Esophagus mucosa (tissue), 1 donor: ENCODE measurements at places on chromosomes 6 and 20. TPM values are rescaled to one million over a fixed set of nuclear protein-coding genes. Genes with fewer than 3 reads are reported as not detected.

BNIP5 gene
- not detected for total RNA-seq

LRFN2 gene
- total RNA-seq = 0.32 TPM

UBE2C gene
- total RNA-seq = 46.5 TPM

HSPA1L gene
- total RNA-seq = 0.44 TPM

SLC22A23 gene
- total RNA-seq = 36.3 TPM

PTPRT gene
- total RNA-seq = 0.08 TPM

RCAN2 gene
- total RNA-seq = 1.00 TPM

BPIFB4 gene
- total RNA-seq = not detected

VWA7 gene
- total RNA-seq = 1.6 TPM
